ENCODE measurements at places on chromosomes 6 and 20. TPM values are rescaled to one million over a fixed set of nuclear protein-coding genes. Genes with fewer than 3 reads are reported as not detected.

Gene SGK2
- 0.47 TPM for total RNA-seq

Gene SYCP2L
- 0.08 TPM for total RNA-seq

Gene RBM38
- 3.6 TPM for total RNA-seq

Gene B4GALT5
- total RNA-seq = 20.4 TPM

Gene TP53INP2
- 1.3 TPM for total RNA-seq

Measured in smooth muscle cell of the coronary artery (primary cell).